GM18507 (cell line): ENCODE measurements at places on chromosomes 7 and 10.

DNA sequence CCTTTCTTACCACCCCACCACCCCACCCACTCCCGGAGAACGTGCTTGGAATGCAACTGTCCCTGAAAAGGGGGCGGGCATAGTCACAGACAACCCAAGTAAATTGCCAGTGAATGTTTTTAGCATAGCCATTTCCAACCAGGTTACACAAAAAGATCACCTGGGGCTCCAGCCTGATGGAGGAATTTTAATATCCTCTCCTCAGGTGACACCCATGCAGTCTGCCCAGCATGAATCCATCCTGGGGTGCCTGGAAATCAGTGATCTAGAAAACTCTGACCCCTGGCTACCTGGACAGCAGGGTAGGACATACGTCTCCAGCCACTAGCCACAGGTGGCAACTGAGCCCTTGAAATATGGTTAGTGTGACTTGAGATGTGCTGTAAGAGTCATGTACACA is 61.1 kb downstream of the SORBS1 start:
- DNase-seq = no peak

DNA sequence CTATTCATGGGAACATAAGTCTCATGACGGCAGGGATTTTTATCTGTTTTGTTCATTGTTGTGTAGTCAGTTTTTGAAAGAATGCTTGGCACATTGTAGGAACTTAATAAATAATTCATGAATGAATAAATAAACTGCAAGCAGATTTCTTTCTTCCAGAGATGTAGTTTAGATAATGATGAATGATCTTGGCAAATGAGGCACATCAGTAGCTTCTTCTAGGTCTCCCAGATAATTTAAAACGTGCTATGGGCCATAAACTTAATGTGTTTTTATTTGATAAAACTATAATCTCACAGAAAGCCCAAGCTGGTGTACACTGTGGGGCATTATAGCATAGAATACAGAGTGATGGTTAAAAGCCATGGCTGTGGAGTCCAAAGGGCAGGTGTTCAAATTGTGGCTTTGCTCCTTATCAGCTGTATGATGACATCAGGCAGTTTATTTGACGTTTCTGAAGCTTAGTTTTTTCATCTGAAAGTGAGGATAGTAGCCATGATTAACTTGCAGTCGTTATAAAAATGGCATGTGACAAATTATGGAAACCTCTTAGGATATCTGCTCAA is 3.5 kb downstream of the MGAM start:
- no peak for DNase-seq

DNA sequence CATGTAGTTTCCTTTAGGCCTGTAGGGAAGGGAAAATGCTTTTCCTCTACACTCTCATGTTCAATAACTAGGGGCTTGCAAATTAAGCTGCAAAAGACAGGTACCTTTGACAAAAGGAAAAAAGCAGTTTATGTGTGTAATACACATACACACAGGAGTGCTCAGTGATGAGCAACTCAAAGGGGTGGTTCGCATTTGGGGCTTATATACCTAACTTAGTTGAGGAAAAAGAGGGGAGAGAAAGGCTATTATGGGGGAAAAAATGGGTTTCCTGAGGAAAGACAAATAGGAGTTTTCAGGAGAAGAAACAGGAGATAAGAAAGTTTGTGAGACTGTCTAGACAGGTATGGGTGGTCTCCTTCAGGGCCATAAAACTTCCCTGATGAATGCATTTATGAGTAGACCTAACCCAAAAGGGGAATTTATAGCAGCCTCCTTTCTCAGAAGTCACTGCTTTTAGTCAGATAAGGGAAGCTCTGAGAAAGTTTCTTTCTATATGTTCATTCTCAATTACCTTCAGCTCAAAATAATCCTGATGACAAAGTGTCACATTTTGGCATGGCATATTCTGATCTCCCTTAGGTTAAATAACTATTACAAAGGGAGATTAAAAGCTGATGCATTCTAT is 55.2 kb upstream of the EZH2 start:
- no peak for DNase-seq

- no peak for DNase-seq
Measured at GRCh38 chr7:70789481-70790214, 342.3 kb upstream of the GALNT17 start.

- no peak for DNase-seq
Measured at GRCh38 chr10:32061440-32061839, 5.2 kb upstream of the KIF5B start.

- DNase-seq = no peak
Measured at GRCh38 chr10:122113945-122114747, 125.2 kb downstream of the TACC2 start.

DNA sequence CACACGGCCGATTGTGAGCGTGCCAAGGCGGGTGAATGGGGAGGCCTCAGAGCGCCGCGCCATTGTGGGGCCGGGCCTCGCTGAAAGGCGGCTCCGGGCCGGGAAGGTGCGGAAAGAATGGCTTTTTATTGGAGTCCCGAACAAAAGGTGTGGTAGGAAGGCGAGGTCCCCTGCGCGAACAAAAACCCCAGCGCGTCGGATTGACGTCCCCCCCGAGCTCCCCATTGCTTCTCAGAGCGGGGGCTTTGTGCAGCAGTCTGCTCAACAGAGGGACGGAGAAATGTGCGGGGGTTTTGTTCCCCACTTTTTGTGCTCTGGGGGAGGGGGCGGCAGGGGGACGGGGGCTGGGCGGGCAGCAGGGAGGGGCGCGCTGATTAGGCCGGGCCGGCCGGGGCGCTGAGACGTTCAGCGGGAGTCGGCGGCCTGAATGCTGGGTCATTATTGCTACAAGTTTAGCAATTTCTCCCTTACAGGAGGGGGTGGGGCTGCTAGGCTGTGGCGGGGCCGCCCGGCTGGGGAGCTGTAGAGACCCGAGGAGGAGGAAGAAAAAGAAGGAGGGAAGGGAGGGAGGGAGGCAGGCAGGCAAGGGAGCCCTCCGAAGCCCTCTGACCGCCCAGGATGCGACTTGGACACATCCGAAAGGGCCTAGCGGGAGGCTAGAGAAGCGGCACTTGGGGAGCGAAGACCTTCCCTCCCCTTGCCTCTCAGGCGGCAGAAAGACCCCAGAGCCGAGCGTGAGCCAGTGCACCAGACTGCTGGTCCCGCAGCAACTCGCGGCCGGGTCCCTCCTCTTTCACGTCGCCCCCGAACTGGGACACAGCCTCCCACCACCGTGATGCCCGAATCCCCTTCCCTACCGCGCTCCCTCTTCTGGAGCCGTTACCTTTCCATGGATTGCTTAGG is 4.6 kb downstream of the NKX2-3 start:
- DNase-seq = no peak

DNA sequence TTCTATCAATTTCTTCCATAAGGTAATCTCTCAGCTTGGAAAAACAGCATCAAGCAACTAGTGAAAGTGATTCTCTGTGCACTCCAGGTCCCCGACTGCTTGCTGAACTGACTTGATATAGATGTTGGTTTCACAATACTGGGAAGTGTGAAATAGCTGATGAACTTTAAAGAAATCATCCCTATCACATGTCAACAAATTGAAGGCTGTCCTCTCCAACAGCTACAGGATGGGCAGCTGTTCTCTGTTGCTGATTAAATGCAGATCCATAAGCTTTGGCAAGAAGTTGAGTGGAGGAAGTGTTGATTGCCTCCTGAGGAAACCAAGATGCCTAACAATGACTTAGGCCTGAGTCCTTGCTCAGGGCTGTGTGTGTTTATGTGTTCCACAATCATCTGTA is 130.4 kb upstream of the GDF10 start:
- DNase-seq = no peak

GRCh38 chr10:19638182-19638895 is 177.9 kb upstream of the PLXDC2 start:
- no peak for DNase-seq
